ENCODE measurements at places on chromosomes 5 and 9.
A peak's percentile ranks its signal among the peaks of the same experiment; 100 is the strongest.

DNA sequence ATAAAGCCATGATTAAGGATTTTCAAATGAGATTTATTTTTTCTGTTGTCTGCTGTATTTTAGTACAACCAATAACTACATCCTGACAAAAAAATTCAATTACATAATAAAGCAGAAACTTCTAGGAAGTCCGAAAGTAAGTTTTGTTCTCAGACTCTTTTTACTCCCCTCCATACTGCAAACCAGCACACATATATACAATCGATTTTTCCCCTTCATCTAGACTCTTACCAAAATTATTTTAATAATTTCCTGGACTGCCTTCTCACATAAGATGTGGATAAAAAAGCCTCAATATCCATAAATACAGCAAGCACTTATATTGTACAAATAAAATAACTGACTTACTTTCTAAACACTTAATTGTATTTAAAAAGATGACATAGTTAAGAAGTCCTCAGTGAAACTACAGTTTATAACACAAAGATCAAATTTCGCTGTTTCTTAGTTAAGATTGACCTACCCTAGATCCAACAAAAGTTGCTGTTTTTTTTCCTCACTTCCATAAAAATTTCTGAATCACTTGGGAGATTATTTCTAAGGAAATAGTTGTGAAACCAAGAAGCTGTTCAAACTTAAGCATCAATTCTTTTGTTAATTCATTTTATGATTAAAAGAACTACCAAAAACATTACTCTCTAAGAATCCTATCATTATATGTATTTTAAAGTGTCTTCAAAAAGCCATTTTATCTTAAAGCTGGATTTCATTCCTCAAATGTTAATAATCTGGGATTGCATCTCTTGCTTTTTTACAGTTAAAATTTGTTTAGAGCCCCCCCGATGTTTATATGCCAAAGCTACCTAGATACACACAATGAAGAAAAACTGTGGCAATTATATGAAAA is 74.7 kb upstream of the IFNE start:
- no peak for DNase-seq

- DNase-seq: no peak
Observed at GRCh38 chr5:127001621-127002296, 28.6 kb downstream of the MARCHF3 start.

DNA sequence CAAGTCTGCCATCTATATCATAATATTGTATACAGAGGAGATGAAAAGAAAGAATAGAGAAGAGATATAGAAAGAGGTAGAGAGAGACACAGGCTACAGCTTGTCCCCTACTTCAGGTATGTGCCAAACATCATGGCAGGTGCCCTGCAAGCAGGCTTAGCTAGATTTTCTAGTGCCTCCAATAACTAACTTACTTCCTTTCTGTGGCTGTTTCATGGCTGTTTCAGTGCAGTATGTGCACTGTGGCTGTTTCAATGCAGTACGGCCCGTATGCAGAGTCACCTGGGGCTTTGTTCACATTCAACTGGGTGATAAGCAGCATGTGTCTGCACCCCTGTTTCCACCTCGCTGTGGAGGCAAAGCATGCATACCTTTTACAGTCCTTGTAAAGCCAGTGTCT is 327.2 kb downstream of the NTRK2 start:
- DNase-seq: no peak

DNA sequence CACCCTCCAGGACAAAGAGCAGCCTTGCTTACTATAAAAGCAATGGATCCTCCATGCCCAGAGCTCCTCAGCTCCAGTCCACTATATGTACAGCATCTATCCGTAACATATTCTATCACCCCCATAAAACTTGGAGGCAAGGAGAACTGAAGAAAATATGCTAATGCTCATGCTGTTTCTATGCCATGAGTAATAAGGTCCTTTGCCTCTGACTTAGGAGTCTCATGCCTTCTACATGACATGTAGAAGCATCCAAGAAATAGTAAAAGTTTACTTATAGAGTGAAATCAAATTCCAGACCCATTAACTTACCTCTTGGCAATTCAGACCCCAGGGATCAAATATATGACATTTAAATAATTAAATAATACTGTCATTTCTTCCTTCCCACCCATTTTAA is 33.7 kb downstream of the SSBP2 start:
- DNase-seq: no peak

GRCh38 chr5:166165596-166165995 is 2125.8 kb upstream of the WWC1 start:
- no peak for DNase-seq

DNA sequence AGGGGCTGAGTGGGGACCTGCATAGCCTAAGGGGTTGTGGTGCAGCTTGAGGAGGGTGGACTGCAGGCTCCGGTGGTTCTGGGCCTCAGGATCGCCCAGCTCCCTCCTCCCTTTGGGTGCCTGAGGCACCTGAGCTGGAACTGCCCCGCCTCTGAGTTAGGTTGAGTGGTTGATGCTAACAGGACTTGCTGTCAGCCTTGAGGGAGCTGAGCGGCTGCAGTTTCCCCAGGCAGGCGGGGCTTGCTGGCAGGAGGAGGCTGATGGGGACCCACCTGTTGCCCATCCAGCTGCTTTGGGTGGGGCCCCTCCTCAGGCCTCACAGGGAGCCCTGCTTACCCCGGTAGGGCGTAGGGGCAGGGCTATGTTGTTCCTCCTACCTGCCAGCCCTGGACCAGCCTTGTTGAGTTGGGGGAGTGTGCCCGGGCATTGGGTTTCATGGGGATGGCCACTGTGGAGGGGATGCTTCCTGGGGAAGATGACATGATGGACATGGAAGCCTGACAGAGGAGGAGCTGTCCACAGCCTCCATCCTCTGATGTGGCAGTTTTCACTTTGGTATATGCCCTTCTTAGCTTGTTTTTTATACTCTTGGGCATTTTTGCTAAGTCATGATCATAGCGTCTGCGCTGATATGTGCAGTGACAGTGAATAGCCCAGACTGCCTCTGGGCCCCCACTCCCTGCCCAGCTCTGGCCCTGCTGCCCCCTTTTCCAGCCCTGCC is 14.3 kb downstream of the WNK2 start:
- no peak for DNase-seq

GRCh38 chr9:98962181-98962560 is 18.5 kb downstream of the COL15A1 start:
- no peak for DNase-seq

DNA sequence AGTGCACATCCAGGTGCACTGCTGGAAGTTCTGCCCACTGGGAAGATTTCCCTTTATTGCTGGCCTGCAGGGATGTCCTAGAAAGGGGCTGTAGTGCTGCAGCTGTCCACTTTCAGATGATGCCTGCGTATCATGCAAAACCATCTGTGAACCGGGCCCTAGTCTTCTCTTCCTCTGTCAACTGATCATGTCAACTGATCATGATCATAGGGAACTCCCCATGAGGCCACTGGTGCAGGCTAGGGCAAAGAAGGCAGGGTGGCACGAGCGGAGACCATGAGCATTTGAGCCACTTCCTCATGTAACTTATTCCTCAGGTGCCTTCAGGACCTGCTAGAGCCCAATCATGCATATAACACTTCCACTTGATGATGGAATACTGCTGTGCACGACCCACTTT is 4.5 kb upstream of the HSDL2 start:
- no peak for DNase-seq

- peak; percentile 83 for DNase-seq
Observed at GRCh38 chr5:43042626-43043399, 2.7 kb upstream of the ANXA2R start.

- peak; percentile 78 for DNase-seq
Observed at GRCh38 chr5:35822511-35822910, 34.2 kb upstream of the IL7R start.

DNA sequence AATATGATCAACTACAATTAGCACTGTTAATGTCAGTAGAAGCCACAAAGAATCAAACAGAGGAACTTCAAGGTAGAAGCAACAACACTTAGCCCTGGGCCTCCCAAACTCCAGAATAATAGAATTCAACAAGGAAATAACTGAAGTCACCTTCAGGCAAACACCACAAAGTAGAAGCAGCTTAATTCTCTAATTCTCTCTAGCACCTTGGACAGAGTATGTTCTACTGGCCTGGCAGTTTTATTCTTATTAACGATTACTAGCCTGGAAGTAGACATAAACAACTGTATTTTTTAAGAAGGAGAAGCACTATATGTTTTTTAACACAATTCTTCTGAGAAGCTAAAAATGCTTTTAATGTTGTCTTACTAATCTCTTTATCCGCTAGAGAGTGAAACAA is 911.9 kb downstream of the DTWD2 start:
- no peak for DNase-seq

- DNase-seq: no peak
Observed at GRCh38 chr9:107447834-107448233, 41.7 kb downstream of the KLF4 start.

Measured in activated naive CD4-positive, alpha-beta T cell treated with anti-CD3 and anti-CD28 coated beads, Interleukin-2, amount 10 ng/mL, durations not matched to agents 7 days and 5 days (primary cell).